ENCODE measurements at places on chromosomes 11 and 22. TPM values are rescaled to one million over a fixed set of nuclear protein-coding genes. Genes with fewer than 3 reads are reported as not detected.
A peak's percentile ranks its signal among the peaks of the same experiment; 100 is the strongest.

Gene CEND1
- polyA plus RNA-seq, result 162 TPM

DNA sequence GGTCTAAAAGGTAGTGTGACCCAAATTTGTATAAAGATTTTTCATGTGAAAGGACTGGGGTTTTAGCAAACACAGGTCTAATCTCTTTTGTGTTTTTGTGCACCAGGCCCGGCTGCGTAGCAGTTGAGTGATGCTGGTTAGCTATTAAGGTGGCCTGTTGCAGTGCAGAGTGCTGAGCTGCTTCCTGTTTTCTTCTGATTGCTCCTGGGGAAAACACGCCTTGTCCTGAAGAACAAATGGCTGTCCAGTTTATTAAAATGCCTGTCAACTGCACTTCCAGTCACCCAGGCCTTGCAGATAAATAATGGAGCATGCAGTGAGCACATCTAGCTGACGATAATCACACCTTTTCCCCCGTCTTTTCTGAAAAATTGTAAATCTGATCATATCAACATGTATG, 1.8 kb downstream of the SRSF8 start:
- peak; percentile 65 for DNase-seq

GRCh38 chr11:133047036-133047770, 485.1 kb downstream of the OPCML start:
- DNase-seq, result no peak

GRCh38 chr22:42623301-42623751, 8.6 kb upstream of the POLDIP3 start:
- DNase-seq, result no peak

DNA sequence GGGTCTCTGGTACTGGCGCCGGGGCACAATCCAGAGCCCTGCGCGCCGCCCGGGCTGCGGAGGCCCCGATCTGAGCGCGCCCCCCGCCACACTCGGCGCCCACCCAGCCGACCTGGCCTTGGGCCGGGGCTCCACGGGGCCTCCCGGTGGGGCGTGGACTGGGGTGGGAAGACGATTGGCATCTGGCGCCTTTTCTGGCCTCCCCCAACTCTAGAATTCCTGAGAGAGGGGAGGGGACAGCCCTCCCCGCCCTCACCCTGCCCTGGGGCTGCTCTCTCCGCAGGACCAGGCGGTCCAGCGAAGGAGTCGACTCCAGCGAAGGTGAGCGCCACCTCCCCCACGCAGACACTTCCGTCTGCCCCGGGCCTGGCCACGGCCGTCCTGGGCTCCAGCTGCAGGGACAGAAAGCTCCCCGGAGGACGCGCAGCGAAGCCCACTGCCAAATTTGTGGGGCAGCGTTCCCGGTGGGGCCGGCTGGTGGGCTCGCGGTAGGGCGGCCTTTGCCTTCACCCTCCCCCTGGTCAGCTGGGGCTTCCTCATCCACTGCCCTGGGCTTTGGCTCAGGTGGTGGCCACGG, 593 bp downstream of the SSH3 start:
- DNase-seq, result peak; percentile 3

Gene PNPLA3
- 8.8 TPM for polyA plus RNA-seq

Gene SMARCB1
- polyA plus RNA-seq, result 186 TPM

- DNase-seq, result no peak
Measured at GRCh38 chr11:12841946-12842630, 167.0 kb upstream of the RASSF10 start.

Gene SEC14L6
- polyA plus RNA-seq, result 2.6 TPM

DNA sequence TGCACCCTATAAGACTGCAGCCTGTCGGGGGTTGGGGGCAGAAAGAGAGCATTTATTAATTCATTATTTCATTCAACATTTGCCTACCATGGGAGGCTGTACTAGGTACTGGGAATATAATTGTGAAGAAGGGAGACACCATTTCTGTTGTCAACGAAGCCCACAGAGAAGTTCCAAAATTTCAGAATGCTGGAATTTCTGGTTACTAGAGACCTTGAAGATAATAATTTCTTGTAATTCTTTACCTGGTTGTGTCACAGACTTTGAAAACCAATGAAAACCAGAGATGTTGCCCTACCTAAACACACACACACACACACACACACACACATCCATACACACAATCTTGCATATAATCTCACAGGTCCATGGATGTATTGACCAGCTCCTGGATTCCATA, 30.1 kb downstream of the CD44 start:
- no peak for DNase-seq

Gene LRRC4C
- polyA plus RNA-seq, result 44.3 TPM

GRCh38 chr11:22049276-22049675, 143.6 kb upstream of the ANO5 start:
- no peak for DNase-seq

DNA sequence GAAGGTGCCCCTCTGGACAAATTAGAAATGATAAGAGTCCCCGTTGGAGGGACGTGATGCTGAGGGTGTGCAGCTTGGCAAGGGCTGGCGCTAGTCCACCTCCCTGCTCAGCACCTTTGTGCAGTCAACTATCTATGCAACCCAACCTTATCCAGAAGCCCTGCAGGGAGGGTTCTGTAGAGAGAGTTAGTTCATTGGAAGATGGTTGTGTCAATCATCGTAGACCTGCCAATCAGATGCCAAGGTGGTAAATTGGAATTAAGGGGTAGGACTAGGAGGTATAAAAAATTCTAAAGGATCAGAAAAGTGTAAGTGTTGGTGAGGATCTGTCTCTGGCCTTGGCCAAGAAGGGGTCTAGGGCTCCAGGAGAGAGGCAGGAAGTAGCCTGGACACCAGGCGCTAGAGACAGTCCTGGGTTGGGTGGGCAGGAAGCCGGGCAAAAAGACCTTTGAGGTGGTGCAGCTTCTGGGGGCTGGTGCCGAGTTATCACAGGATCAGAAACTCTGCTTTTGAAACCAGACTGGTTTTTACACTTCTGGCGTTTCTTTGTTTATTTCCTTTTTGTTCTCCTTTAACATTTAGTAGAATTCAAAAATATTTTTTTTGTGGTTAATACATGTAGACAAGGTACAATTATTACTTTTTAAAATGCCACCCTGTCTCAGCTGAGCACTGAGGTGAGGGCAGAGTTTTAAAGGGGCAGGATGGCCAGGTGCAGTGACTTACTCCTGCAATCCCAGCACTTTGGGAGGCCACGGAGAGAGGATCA, 1.6 kb downstream of the C1QTNF6 start:
- DNase-seq, result no peak

DNA sequence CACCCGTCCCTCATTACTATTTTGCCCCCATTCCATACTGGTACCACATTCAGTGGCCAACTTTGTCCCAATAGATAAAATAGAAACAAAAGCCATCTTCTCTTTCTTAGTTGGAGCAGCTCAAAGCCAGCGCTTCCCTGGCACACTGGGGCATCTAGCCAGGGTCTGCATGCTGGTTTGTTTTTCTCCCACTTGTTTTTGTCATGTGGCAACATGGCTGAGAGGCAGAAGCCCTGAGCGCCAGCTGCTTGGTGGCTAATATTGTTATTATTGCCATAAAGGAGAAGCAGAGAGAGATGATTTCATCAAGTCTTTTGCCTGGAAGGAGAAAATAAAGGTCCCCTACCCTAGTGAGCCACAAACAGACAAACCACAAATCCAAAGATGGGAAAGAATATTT, 48.4 kb upstream of the CRTAM start:
- DNase-seq, result peak; percentile 54

GRCh38 chr11:131248588-131248987, 121.8 kb upstream of the NTM start:
- no peak for DNase-seq

Gene PAX6
- polyA plus RNA-seq, result 44.1 TPM

- DNase-seq, result no peak
Measured at GRCh38 chr22:35615156-35615555, 2.0 kb downstream of the MB start.

DNA sequence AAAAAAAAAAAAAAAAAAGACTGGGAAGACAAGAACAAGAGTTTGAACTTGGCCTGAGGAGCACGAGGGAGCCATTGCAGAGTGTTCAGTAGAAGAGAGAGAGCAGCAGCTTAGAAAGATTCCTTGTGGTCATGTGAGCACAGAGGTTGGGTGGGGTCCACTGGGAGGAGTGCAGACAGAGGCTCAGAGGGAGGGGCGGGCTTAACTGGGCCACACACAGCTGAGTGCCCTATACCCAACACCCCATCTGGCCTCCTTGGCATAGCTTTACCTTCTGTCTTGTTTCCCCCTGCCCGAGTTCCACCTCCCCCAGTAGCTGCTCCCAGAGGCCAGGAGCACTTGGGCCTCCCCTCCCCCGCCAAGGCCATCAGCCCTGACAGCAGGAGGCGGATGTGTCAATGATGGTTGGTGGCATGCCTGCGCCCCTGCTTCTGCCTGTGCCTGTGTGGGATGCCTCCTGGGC, 12.1 kb downstream of the C11orf86 start:
- DNase-seq, result no peak

DNA sequence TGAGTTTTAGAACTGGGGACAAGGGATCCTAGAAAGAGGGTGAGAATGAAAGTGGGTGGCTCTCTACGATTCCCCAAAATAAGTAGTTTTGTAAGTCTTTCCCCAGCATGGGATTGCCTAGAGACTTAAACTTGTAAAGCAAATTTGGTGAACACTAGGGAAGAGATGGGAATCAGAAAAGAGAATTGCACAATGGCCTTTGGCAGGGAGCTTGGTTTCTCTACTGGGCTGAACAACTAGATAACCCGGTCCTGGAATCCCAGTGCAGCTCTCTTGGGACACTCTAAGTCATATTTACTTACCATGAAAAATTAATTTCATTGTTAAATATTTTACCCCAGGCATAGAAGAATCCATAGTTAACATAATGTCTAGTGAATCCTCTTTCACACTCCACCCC, 16.5 kb upstream of the USP18 start:
- no peak for DNase-seq
